NCI-H2029 treated with DMSO at 0.1 percent for 48 hours (cell line): ENCODE measurements at places on chromosomes 13 and 19.

GRCh38 chr19:43950834-43951645, at the start of gene ZNF221:
Gene ZNF221, plus strand, starts transcription at chr19:43951228. Its CDS starts 11,499 bp downstream, at chr19:43962727.
- DNase-seq = peak; percentile 86

- DNase-seq = no peak
These were observed 120.0 kb downstream of the EFNB2 start for GRCh38 chr13:106415442-106415841.

- no peak for DNase-seq
These were observed 2.1 kb downstream of the C19orf12 start for GRCh38 chr19:29712744-29713516.

DNA sequence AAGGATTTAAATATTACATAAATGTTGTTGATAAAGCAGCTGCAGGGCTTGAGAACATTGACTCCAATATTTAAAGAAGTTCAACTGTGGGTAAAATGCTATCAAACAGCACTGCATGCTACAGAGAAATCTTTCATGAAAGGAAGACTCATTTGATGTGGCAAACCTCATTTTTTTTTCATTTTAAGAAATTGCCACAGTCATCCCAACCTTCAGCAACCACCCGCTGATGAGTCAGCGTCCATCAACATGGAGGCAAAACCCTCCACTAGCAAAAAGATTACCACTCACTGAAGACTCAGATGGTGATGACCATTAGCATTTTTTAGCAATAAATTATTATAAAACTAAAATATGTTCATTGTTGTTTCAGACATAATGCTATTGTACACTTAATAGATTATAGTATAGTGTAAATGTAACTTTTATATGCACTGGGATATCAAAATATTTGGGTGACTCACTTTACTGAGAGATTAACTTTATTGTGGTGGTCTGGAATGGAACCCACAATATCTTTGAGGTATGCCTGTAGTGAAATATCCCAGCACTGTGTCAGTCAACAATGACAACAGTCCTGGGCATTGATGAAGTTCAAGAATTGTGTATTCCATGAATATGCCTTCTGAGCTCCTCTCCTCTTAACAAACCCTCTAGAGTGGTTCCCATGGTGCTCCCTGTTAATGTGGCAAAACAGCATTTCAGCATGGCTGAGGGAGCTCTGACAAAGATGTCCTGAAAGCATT, 52.4 kb upstream of the SOX21 start:
- no peak for DNase-seq

- DNase-seq = no peak
These were observed 35.6 kb downstream of the GADD45B start for GRCh38 chr19:2511570-2511969.

GRCh38 chr19:35279985-35280821, 2.1 kb upstream of the HAMP start:
- no peak for DNase-seq

- DNase-seq = no peak
These were observed 64.9 kb downstream of the HSPH1 start for GRCh38 chr13:31096654-31097302.

- DNase-seq = no peak
These were observed 713.7 kb downstream of the SLITRK1 start for GRCh38 chr13:83168590-83168989.

GRCh38 chr13:61414686-61415057, 977 bp downstream of the PCDH20 start:
- DNase-seq = no peak

- no peak for DNase-seq
These were observed 20.9 kb downstream of the MED4 start for GRCh38 chr13:48074006-48074405.

DNA sequence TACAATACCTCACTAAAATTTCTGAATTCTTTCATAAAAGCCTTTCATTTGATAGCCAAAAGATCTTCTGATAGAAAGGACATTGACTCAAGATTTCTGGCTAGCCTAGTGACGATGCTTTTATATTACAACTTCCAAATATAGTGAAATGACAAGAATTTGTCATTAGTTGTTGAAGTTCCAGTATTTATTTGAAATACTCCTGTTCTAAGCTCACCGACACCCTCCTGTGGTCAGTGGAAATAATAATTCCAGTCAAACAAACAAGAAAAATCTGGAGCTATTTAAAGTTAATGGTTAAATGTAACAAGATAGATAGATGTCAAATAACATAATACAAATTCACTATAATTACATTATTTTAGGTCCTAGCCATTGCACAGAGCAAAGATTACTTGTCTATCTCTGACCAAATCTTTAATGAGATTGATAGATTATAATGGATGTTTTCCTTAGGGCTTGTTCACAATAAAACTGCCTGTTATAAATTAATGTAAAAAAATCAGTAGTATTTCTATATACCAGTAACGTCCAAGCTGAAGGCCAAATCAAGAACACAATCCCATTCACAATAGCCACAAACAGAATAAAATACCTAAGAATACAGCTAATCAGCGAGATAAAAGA, 195.5 kb downstream of the RGCC start:
- no peak for DNase-seq

- no peak for DNase-seq
These were observed 118.8 kb downstream of the LMO7 start for GRCh38 chr13:75754936-75755335.

- DNase-seq = no peak
These were observed 79.4 kb upstream of the FNDC3A start for GRCh38 chr13:48896312-48896711.

DNA sequence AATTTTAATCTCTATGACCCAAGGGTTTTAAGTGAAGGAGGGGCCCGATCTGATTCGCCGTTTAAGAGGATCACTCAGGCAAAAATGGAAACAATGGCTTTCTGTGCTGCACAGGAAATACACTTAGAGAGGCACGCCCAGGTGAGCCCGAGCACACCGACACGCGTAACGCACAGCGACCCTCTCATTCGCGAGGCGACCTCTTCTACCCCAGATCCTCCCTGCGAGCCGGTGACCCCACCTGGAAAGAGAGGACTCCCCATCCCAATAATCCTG, 216 bp downstream of the SH2D3A start:
- DNase-seq = no peak

DNA sequence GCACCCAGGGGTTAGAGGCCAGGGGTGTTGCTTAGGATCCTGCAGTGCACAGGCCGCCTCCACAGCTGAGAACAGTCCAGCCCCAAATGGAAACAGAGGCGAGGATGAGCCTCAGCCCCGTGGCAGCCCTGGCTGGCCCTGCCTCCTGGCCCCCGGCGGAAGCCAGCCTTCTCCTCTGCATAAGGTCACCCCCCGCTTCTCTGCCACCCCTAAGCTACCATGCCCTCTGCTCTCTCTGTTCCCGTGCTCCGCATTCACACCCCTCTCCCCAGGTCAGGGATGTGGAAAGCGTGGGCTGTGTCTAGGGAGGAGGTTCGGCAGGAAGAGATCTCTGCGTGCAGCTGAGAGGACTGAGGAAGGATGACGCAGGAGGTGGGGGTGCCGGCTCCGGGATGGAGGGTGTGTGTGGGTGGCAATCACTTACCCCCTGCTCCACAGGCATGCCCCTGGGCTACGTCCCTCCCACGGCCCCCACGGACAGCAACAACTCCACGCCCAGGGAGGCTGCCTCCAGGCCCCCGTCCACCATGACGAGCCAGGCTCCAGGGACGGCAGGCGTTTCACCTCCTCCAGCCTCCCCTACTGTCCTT, 6.0 kb downstream of the SSC5D start:
- no peak for DNase-seq

- DNase-seq = no peak
These were observed 711 bp downstream of the CAMSAP3 start for GRCh38 chr19:7596211-7596937.

GRCh38 chr13:51761643-51762350, 42.2 kb downstream of the DHRS12 start:
- no peak for DNase-seq

GRCh38 chr13:106187501-106188095, 347.9 kb downstream of the EFNB2 start:
- no peak for DNase-seq

DNA sequence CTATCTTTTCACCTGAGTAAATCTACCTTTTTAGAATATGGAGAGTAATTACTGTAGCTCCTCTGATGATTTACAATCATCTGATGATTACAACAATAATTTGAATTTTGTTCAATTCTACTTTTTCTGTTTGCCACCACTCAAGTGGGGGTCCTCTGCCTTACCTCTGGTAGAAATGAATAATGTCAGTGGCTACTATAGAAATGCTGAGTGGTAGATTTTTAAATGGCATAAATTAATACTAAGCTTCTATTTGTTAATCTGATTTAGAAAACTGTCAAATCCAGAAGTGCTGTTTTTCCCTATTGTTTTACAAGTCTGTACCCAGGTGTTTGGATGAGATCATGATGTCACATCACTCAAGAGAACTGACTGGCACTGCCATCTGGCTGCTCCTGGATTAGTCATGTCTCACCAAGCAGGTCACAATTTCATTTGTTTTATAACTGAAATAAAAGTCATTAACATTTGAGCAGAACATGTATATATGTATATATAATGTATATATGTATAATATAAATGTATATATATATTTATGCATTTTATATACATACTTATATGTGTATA, 494.8 kb downstream of the TBC1D4 start:
- no peak for DNase-seq

- no peak for DNase-seq
These were observed 353.1 kb downstream of the EFNB2 start for GRCh38 chr13:106182404-106182803.

DNA sequence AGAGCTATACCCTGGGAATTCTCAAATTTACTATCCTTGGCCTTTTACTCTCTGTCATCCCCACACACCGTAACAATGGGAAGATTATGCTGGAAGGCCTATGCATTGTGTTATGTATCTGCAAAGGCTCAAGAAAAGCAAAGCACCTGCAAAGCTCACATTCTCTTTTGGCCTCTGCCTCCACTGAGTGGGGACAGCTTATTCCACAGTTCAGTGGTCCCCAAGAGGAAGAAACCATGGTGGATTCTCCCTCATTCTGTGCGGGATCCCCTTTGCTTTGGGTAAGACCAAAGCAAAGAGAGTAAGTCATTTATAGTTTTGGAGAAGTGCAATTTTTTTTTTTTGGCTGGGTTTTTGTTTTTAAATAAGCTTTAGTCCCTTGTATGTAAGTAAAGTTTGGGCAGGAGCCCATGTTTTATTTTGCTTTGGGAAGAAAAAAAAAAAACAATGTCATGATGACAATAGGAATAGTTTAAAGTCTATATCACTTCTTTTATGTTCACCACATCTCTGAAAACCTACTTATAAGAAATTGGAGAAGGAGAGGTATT, 530.6 kb downstream of the FGF9 start:
- DNase-seq = no peak

- no peak for DNase-seq
These were observed 69.1 kb downstream of the CAB39L start for GRCh38 chr13:49374585-49375290.

DNA sequence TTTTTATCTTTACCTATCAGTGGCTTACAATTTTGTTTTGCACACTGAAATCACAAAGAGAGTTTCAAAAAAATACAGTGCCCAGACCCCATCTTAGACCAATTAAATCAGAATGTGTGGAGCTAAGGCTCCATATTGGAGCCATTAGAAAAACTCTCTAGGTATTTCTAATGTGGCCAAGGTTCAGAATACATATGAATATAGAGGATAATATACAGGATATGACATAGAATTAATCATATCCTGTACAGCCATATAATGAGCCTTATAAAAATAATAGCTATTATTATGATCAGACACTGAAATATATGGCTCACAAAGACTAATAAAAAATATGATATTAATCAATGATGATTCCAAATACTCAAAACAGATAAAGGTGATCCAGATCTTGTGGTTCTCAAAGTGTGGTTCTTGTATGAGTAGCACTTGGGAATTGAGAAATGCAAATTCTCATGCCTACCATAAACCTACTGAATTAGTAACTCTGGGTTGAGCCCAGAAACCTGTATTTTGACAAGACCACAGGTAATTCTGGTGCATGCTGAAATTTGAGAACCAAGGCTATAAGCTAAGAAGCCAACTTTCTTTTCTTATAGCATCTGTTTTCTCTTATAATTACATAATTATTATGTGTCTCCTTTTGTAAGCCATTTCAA, 408.0 kb downstream of the DIAPH3 start:
- DNase-seq = no peak

DNA sequence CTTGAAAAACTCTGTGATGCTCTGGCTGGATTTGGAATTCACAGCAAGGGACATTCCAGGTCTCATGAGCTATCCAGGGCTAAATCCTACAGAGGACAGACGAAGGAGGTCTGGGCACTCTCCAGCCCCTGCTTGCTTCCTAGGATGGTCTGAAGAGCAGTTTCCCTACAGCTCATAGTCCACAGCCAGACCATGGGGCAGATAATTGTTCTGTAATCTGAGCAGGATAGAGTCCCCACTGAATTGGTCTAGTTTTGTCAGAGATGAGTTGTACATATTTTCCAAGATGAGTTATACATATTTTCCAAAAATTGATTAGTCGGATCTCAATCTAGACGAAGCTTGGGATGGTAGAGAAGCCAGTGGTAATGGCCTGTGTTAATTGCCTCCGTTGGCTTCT, 75.6 kb downstream of the C13orf42 start:
- DNase-seq = no peak

GRCh38 chr19:2982983-2983350, 5.6 kb downstream of the TLE6 start:
- DNase-seq = peak; percentile 58

- DNase-seq = no peak
These were observed 51.6 kb downstream of the MPHOSPH8 start for GRCh38 chr13:19685034-19685433.

- no peak for DNase-seq
These were observed 153.1 kb downstream of the KDM4B start for GRCh38 chr19:5122121-5122400.

- no peak for DNase-seq
These were observed 122.4 kb downstream of the TRPC4 start for GRCh38 chr13:37747071-37747612.

- DNase-seq = no peak
These were observed 22.8 kb downstream of the COL4A2 start for GRCh38 chr13:110329798-110330461.

DNA sequence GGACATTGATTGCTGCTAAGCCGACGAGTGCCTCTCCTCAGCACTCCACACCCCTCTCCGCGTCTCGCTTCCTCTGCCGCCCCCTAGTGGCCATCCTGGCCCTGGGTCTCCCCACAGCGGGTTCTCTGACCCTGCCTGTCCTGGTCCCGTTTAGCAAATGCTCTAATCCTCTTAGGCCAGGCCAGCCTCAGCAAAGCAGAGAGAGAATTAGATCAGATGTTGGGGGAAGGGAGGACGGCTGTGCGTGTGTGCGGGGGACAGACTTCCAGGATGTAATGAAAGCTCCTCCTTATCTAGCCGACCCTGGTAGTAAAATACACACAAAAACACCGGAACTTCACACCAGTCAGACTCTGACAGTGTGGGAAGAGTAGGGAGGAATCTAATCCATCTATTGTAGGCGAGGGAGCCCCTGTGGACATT, 4.5 kb downstream of the TPRX2 start:
- DNase-seq = no peak
